Activated CD4-positive, alpha-beta T cell treated with anti-CD3 and anti-CD28 coated beads, Interleukin-2, Interleukin-6, amounts not matched to agents 100 ng/mL and 50 ng/mL, durations not matched to agents 16 hours and 8 hours (primary cell): ENCODE measurements at places on chromosomes 12 and 14.

- no peak for DNase-seq
Observed at GRCh38 chr14:74014299-74014698, 4.8 kb downstream of the ENTPD5 start.

DNA sequence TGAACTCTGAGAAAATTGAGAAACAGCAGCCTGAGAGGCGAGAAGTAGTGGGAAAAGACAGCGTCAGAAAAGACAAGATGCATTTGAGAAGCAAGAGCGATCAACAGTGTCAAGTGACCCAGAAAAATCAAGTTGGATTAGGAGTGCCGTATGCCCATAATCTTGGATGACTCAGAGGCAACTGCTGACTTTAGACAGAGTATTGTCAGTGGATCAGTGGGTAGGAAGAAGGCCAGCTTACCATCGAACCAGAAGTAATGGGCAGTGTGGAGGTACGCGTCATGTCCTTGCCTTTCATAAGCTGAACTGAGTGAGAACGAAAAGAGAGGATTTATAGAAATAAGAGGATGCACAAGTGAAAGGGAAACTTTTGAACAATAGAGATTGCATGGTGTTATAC, 151.0 kb upstream of the NAV3 start:
- no peak for DNase-seq

- DNase-seq = no peak
Observed at GRCh38 chr14:89225607-89226006, 191.4 kb downstream of the FOXN3 start.

DNA sequence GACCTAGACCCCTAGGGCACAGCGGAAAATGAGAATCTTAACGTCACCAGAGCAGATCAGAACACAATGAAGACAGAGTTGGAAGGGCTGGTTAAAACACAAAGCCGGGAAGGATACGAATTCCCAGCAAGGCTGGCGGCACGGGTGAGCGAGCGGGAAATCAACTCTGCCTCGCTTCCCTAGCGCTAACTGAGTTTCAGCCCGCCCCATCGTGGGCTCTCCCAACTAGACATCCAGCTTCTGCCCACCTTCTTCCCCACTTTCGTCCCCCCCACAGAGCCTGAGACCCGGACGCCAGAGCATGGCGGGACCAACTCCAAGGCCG, 377 bp downstream of the CCNT1 start:
- DNase-seq = no peak

DNA sequence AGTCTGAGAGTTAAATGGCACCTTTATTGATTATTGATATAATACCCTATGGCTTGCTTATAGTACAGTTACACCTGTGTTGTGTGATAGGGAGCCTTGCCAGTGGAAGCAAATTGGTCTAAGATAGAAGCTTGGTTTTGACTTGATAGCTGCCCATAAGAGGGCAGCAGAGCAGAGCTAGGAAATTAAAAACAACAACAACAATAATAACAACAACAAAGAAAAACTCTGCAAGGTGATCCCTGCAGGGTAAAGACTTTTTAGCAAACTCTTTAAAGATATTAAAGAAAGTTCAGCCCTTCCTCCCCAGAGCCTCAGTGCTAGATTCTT, 18.0 kb upstream of the RNASE10 start:
- DNase-seq = no peak

GRCh38 chr14:21098076-21098891, at the start of gene ZNF219:
TSS of gene ZNF219 (minus strand) at chr14:21098655. CDS start at chr14:21093591, 5,064 bp downstream.
- DNase-seq = no peak

DNA sequence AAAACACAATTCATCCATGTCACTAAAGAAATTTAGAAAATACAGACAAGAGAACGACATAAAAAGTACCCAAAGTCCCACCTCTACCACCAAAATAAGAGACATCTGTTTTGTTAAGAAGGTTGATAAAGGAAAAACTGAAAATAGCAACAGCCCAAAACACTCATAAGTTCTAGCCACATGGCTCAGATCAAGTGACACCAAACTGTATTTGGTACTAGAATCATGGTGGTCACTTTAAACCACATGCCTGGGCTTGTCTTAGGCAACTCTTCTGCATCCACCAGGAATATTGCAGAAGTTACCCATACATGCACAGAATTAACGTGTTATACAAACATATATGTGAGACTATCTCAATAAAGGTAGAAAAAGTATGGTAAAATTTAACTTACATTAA, 78.2 kb upstream of the GTF2A1 start:
- DNase-seq = no peak

DNA sequence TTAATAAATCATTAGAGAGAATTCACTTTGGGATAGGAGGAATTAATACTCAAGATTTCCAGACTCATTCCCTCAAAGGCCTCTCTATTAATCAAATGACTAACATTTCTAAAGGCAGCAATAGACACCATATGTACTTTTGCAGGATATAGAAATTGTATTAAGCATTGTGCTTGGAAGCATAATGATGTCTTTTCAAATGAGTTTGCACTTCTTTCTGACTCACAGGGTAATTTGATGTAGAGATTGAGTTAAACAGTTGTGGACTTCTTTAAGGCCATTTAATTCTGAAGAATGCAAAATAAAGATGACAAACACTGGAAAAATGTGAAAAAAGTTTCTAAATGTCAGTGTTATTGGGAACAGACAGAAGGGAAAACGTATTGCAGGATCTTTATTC, 63.4 kb upstream of the CSRP2 start:
- no peak for DNase-seq

DNA sequence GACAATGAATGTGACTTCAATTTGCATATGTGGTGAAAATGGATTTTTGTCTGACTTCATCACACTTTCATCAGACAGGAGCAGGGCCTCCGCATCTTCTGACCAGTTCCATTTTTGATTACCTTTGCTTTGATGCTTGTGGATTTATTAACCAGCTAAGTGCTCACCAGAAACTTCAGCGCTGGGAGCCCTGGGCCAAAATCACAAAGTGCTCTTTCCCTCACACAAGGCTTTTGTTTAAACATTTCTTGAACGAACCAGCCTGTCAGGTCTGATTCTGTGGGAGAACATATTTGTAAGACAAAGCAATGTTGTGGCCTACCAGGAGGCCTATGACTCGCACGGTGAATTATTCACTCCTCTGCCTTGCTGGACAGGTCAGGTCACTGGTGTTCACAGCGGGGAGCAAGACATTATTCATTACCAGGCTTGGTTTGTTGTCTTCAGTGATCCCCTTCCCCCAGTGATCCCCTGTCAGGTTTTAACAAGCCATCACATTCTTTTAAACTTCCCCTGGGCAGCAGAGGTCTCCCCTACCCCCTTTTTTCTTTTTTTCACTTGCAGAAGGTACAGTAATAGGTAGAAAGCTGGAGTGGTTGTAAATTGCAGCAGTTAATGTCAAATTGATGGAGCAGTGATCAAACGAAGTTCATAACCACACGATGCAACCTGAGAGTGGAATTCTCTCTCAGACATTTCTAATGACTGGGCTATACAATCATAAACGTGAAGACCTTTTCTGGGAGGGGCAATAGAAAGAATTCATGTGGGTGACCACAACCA, 167.5 kb upstream of the PRICKLE1 start:
- no peak for DNase-seq

DNA sequence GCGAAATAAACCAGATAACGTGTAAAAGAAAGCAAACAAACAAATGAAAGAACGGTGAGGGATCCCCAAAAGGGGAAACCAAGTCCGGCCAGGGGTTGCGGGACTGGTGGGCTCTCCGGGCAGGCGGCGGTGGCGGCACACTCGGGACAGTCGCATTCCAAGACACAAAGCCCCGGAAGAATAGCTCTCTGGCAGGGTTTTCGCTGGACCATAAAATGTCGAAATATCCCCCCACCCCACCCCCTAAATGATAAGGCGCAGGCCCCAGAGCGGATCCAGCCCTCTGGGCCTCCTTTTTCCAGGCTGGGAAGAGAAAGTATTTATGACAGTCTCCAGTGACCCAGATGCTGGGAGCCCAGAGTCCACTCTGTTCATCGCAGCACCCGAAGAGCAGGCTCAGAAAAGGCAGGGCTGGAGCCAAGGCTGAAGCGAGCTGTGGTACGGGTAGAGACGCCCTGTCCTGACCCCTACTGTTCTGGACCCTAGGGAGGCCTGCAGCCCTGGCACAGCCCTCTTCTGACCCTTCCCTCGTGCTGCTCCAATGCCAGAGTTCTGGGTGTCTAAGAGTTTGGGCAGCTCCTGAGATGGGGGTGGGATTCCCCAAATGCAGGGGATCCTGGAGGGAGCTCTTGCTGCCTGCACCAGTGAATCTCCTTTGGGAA, 2.1 kb upstream of the HOXC8 start:
- DNase-seq = no peak

DNA sequence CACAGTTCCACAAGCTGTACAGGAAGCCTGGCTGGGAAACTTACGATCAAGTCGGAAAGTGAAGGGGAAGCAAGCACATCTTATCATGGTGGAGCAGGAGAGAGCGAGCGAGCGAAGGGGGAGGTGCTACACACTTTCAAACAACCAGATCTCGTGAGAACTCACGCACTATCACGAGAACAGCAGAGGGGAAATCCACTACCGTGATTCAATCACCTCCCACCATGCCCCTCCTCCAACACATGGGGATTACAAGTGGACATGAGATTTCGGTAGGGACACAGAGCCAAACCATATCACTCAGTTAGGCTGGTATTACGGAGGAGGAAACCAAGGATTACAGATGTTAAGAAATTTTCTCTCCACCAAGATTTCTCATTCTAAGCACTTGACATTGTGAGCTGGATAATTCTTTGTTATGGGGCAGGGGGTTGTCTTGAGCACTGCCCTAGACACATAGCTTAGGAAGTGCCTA, 262.0 kb upstream of the G2E3 start:
- no peak for DNase-seq

DNA sequence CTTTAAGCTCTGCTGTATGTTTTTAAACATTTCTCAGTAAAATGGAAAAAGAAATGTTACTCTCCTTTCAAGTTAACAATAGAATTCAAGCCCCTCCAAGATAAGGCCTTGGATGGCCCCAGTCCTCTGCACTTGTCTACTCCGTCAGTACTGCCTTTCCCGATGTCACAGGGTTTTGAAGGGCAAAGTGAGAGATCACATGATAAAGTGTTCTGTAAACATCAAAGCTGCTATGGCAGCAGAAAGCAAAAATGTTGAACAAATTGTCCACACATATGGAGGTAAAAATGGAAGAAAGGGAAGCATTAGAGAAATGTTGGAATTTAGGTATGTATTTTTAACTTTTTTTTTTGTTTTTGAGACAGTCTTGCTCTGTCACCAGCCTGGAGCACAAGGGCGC, 33.5 kb upstream of the CDK2AP1 start:
- no peak for DNase-seq

GRCh38 chr14:102819176-102819628, 42.0 kb downstream of the TRAF3 start:
- peak; percentile 86 for DNase-seq

GRCh38 chr14:32552766-32553165, 223.7 kb downstream of the AKAP6 start:
- DNase-seq = no peak

GRCh38 chr14:101202627-101203404, 299.3 kb upstream of the RTL1 start:
- DNase-seq = no peak

- no peak for DNase-seq
Observed at GRCh38 chr14:72644038-72644437, 249.9 kb downstream of the DPF3 start.

GRCh38 chr12:1680804-1681492, 9.9 kb upstream of the ADIPOR2 start:
- no peak for DNase-seq

GRCh38 chr12:126747530-126748149, 1519.3 kb upstream of the TMEM132C start:
- DNase-seq = peak; percentile 66

GRCh38 chr12:79874665-79875064, 60.2 kb downstream of the PPP1R12A start:
- DNase-seq = no peak

- no peak for DNase-seq
Observed at GRCh38 chr14:101719708-101720107, 41.8 kb upstream of the PPP2R5C start.

DNA sequence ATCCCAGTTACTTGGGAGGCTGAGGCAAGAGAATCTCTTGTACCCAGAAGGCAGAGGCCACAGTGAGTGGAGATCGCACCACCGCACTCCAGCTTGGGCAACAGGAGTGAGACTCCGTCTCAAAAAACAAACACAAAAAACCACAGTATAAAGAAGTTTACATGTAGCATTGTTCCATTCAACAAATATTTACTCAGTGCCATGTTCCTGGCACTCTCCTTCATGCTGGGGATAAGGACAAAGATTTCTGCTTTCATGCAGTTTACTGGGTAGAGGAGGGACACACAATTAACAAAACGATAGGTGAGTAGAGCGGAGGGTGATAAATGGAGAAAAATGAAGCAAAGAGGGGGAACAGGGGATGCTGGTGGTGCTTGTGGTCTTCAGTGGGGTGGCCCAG, 68.2 kb upstream of the OVCH1 start:
- no peak for DNase-seq

- DNase-seq = no peak
Observed at GRCh38 chr12:115598871-115599811, 678.4 kb downstream of the MED13L start.

- no peak for DNase-seq
Observed at GRCh38 chr12:43758247-43758727, 303 bp downstream of the PUS7L start.

GRCh38 chr12:107859367-107859766, 84.9 kb downstream of the ASCL4 start:
- no peak for DNase-seq

DNA sequence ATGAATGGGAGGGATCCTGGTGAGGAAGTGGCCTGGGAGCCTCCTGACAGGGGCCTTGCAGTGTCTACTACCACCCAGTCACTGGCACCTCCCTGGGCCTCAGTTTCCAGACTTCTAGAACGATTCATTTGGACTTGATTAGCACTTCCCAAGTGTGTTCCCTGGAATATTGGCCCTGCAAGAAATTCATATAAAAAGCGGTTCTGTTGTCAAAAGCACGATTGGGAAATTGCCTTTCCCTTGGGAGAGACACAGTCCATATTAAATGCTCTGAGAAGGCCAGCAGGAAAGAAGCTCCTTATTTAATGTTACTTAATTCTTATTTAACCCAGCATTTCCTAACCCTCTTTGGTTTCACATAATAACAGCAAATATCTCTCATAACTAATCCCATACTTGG, 61.9 kb downstream of the DRAM1 start:
- DNase-seq = no peak

- no peak for DNase-seq
Observed at GRCh38 chr14:100291305-100292075, 14.8 kb downstream of the SLC25A29 start.

DNA sequence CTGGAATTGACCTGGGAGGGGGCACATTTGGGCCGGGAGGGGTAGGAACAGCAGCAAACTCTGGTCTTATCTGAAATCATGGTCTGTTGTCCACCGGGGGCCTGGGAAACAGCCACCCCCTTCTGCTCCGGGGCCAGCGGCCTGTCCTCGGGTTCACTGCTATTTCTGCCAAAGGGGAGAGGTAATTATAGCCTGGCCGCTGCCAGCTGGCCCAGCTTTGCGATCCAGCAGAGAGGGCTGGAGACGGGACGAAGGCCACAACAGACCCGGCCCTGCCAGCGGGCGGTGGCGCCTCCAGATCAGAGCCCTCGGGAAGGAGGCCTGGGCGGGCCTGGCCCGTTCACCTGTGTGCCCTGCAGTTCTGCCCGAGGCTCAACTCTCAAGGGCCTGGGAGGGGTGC, at the start of gene C14orf180:
Gene C14orf180, plus strand, starts transcription at position 258 of the 400 bp plus-strand sequence. CDS start 6,667 bp downstream, outside the sequence.
- no peak for DNase-seq
